DMS153 (cell line): ENCODE measurements at places on chromosomes 4 and X.

DNA sequence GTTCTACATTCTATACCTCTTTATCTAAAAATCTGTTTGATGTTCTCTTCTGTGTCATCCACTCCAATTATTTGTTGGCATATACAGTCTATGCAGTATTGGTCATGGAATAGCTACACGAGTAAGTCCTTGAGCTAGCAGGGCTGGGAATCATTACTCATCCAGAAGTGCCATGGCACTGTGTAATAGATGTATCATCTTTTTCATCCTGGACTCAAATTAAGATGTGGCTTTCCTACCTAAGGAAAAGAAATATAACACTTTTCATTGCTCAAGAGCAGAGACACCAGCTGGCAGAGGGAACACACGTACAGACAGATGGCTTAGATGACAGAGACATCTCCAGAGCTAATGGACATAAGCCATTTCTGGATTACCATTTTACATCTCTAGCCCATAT, 159.8 kb downstream of the FAM13A start:
- no peak for DNase-seq

- no peak for DNase-seq
Measured at GRCh38 chr4:182063651-182064050, 179.6 kb upstream of the TENM3 start.

DNA sequence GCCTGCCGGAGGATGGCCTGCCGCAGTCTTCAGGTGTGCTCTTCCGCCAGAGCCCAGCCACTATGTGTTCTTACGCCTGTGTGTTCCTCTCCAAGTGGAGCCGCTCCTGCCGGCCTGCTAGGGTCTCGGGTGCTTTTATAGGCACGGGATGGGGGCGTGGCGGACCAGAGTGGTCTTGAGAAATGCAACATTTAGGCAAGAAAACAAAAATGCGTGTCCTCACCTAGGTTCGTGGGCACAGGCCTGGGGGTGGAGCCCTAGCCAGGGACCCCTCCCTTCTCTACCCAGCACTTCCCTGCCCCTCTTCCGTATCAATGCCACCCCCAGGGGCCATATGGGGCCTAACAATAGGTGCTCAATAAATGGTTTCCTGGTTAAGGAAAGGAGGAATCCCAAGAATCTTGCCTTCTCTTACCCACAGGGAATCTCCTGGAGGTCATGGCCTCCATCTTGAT, 34.4 kb upstream of the LRBA start:
- DNase-seq = no peak

DNA sequence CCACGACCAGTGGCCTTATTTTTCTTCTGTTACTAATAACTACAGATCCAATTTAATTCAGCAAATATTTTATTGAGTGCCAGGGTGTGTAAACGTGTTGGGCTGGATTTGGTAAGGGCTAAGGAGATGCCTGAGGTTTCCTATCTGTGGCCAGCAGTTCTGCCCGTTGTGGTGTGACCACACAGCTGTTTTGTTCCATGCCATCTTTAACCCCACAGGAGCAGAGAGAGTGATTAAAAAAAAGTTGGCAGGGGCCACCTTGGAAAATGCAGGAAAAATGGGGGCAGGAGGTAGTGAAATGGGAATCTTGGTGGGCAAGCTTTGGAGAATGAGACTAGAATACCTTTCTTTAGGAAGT, 1.1 kb downstream of the PLAC8 start:
- DNase-seq = no peak
